Keratinocyte (primary cell): ENCODE measurements at places on chromosomes 6 and 20. TPM values are rescaled to one million over a fixed set of nuclear protein-coding genes. Genes with fewer than 3 reads are reported as not detected.

GRCh38 chr6:7505189-7505699, 36.2 kb upstream of the DSP start:
- peaks cover 19% of the 10 kb centered on the region for H3K4me1 ChIP-seq
- peak overlapping the region; percentile 98 for H3K27ac ChIP-seq
- H3K4me3 ChIP-seq, result peak overlapping the region; percentile 36
- DNase-seq, result peak; percentile 99
- no peaks in the 10 kb centered on the region for H3K36me3 ChIP-seq
- no peaks in the 10 kb centered on the region for H3K27me3 ChIP-seq

The CD93 gene
- 0.01 TPM in 1 of 3 replicates, not detected in the others for polyA plus RNA-seq

DNA sequence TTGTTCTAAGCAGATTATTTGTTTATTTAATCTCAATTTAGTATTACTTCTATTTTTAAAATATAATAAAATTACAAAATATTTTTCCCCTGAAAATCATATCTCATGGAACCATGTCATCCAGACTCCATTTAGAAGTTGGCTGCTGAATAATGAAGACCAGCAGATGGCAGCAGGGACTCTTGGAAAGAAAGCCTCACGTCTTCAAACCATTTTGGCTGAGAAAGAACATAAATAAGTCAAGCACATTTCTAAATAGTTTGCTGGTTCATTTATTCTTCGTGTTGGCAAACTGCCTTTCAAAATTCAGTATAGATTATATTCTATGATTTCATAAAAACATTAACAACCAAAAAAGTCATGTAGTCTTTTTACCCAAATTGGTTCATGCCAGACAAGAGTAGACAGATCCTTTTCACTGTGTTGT, 71.7 kb downstream of the RCAN2 start:
- H3K27ac ChIP-seq, result no peak overlapping the region
- H3K4me1 ChIP-seq, result no peaks in the 10 kb centered on the region
- no peaks in the 10 kb centered on the region for H3K27me3 ChIP-seq
- no peaks in the 10 kb centered on the region for H3K36me3 ChIP-seq
- peak; percentile 15 for DNase-seq

- peak overlapping the region; percentile 61 for H3K27ac ChIP-seq
- H3K27me3 ChIP-seq, result no peaks in the 10 kb centered on the region
- peaks cover 19% of the 10 kb centered on the region for H3K4me1 ChIP-seq
- no peak for DNase-seq
- peaks cover 22% of the 10 kb centered on the region for H3K36me3 ChIP-seq
Measured at GRCh38 chr20:36824142-36824940, 50.8 kb upstream of the DSN1 start.

DNA sequence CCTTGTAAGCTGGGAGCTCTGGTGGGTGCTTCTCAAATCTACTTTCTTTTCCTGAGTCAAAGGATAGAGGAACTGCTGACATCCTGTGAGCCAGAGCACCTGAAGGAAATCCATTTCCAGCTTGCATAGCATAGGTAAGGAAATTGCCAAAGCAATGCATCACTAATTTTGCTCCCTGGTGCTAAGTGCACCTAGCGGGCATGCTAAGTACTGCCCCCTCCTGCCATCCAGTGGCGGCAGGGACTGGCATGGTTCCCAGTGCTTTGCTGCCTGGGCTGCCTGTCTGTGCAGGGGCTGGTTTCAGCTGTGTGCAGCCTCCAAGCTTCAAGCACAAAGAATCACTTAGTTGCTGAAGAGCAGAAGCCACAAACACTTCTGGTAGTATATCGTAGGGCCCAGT, 63.9 kb downstream of the FARS2 start:
- no peak overlapping the region for H3K4me3 ChIP-seq
- no peak overlapping the region for H3K27ac ChIP-seq
- H3K36me3 ChIP-seq, result peaks cover 4% of the 10 kb centered on the region
- no peak for DNase-seq
- H3K27me3 ChIP-seq, result no peaks in the 10 kb centered on the region
- H3K4me1 ChIP-seq, result no peaks in the 10 kb centered on the region

The PGC gene
- polyA plus RNA-seq, result not detected in 3 replicates

- no peaks in the 10 kb centered on the region for H3K36me3 ChIP-seq
- H3K27ac ChIP-seq, result no peak overlapping the region
- no peaks in the 10 kb centered on the region for H3K4me1 ChIP-seq
- no peak for DNase-seq
- H3K4me3 ChIP-seq, result no peak overlapping the region
Measured at GRCh38 chr20:20428067-20428466, 60.2 kb downstream of the INSM1 start.

The AVP gene
- not detected in 3 replicates for polyA plus RNA-seq

The PPP1R11 gene
- 51.5 to 58.0 TPM (median 54.9 TPM) in 3 replicates for polyA plus RNA-seq

DNA sequence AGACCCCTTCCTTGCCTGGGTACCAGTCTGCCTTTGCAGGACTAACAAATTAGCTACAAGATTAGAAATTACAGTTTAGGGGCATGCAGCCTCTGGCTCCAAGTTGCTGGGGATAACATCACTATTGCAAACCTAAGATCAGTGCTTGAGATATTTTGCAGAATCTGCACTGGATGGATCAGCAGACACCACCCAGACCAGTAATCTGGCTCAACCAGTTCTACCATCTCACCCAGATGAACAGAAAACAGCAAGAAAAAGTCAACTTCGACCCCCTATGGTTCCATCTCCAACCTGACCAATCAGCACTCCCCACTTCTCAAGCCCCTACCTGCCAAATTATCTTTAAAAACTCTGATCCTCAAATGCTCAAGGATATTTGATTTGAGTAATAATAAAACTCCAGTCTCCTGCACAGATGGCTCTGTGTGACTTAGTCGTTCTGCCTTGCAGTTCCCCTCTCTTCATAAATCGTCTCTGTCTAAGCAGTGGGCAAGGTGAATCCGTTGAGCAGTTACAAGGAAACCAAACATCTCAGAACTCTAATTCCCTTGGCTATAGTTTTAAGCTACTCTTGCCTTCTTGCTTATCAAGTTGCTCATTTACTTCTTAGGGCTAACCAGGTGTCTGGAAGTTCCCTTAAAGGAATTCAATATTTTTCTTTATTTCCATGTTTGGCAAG, 16.1 kb upstream of the LMBRD1 start:
- no peaks in the 10 kb centered on the region for H3K27me3 ChIP-seq
- no peak overlapping the region for H3K4me3 ChIP-seq
- H3K4me1 ChIP-seq, result no peaks in the 10 kb centered on the region
- H3K27ac ChIP-seq, result no peak overlapping the region
- no peak for DNase-seq

The GLYATL3 gene
- polyA plus RNA-seq, result not detected in 3 replicates

- H3K36me3 ChIP-seq, result peaks cover 3% of the 10 kb centered on the region
- H3K4me3 ChIP-seq, result no peak overlapping the region
- no peaks in the 10 kb centered on the region for H3K27me3 ChIP-seq
Measured at GRCh38 chr6:158972241-158973233, 27.5 kb downstream of the RSPH3 start.

The KHDC1 gene
- polyA plus RNA-seq, result 0.52 to 1.0 TPM (median 0.55 TPM) in 3 replicates

GRCh38 chr6:24861934-24862333, 63.2 kb upstream of the ARMH2 start:
- H3K27ac ChIP-seq, result no peak overlapping the region
- no peak overlapping the region for H3K4me3 ChIP-seq

GRCh38 chr6:39362487-39362865, 40.0 kb upstream of the KCNK16 start:
- no peak overlapping the region for H3K4me3 ChIP-seq
- H3K27me3 ChIP-seq, result no peaks in the 10 kb centered on the region
- DNase-seq, result no peak
- H3K27ac ChIP-seq, result no peak overlapping the region
- no peaks in the 10 kb centered on the region for H3K36me3 ChIP-seq

The TNFAIP3 gene
- polyA plus RNA-seq, result 73.3 to 141 TPM (median 109 TPM) in 3 replicates

The SLC17A3 gene
- polyA plus RNA-seq, result not detected in 3 replicates

The NKX2-2 gene
- not detected in 3 replicates for polyA plus RNA-seq

GRCh38 chr20:59985164-59985563, 26.9 kb downstream of the CDH26 start:
- H3K27me3 ChIP-seq, result no peaks in the 10 kb centered on the region
- no peak for DNase-seq
- no peak overlapping the region for H3K4me3 ChIP-seq

DNA sequence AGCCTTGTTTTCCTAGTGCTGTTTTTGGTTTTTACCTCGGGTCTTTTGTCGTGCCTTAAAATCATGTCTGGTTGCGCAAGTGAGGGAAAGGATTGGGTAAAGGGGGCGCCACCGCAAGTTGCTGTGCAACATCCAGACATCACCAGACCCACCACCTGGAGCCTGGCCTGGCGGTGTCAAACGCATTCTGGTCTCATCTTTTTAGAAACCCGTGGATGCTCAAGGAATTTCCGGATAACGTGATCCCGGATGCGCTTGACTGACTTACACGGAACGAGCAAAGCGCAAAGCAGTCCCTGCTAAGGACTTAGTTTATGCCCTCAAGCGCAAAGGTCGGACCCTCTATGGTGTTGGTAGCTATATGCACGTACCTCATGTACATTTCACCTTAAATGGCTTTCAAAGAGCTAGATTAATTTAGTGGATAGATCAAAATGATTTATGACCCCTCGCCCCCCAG, 105.2 kb downstream of the OR2B2 start:
- no peaks in the 10 kb centered on the region for H3K27me3 ChIP-seq
- H3K36me3 ChIP-seq, result no peaks in the 10 kb centered on the region
- H3K27ac ChIP-seq, result peak overlapping the region; percentile 85
- peaks cover 6% of the 10 kb centered on the region for H3K4me1 ChIP-seq
- no peak for DNase-seq

DNA sequence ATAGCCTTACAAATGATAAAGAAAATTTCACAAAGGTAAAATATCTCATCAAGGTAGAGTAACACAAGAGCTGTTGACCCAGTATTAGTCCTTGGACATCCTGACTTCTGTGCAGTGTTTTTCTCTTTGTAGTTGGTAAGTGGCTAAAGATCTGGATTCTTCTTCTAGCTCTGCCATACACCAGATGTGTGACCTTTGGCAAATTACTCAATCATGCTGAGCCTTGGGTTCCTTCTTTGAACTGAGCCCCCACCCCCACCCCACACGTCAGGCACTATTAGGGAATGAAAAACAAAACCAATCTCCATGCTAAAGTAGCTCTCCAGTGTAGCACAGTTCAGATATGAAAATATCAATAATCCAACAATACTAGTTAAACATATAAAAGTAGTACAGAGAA, 15.1 kb upstream of the TRIM39 start:
- no peaks in the 10 kb centered on the region for H3K27me3 ChIP-seq
- no peak overlapping the region for H3K4me3 ChIP-seq
- H3K4me1 ChIP-seq, result no peaks in the 10 kb centered on the region
- DNase-seq, result no peak
- no peak overlapping the region for H3K27ac ChIP-seq

The ITPR3 gene
- polyA plus RNA-seq, result 43.3 to 78.0 TPM (median 45.0 TPM) in 3 replicates

The CALHM5 gene
- 0.80 to 2.9 TPM (median 0.94 TPM) in 3 replicates for polyA plus RNA-seq

- peaks cover 28% of the 10 kb centered on the region for H3K4me1 ChIP-seq
- DNase-seq, result no peak
- no peak overlapping the region for H3K4me3 ChIP-seq
- H3K36me3 ChIP-seq, result no peaks in the 10 kb centered on the region
Measured at GRCh38 chr20:62743777-62744317, 35.2 kb downstream of the NTSR1 start.

DNA sequence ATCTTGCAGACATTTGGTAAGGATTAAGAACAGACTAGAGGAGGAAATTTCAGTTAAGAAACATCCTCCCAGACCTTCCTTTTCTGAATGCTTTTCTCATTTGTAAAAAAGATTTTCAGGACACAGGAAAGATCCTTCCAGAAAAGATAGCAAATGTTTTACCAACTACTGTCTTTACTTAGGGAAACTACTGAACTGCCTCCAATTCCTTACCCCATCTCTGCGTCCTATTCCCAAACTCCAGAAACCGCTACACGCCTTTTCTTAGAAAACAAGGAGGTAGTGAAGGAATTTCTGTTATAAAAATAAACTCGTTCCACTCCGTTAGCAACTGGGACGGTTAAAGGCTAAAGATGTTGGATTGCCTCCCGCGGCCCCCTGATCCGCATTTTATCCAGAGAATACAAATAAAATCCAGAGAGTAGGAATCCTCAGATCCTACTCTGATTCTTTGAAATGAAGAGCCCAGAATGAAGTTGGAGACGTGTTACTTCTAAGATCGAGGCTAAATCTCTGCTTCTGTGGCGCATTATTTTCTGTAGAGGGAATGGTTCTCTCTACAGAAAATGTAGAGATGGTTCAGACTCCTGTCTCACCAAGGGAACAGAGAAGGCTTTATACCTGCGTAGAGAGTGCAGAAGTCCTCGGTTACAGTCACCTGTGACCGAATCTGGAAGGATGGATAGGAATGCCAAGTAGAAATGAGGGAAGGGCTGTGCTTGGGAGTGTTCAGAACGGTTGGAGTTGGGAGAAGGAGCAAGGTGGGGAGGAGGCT, 133.0 kb downstream of the GPX5 start:
- peaks cover 9% of the 10 kb centered on the region for H3K4me1 ChIP-seq
- H3K27me3 ChIP-seq, result peaks cover 16% of the 10 kb centered on the region
- no peak overlapping the region for H3K27ac ChIP-seq
- DNase-seq, result no peak
- H3K4me3 ChIP-seq, result peak overlapping the region; percentile 67

The SS18L1 gene
- 5.0 to 13.6 TPM (median 9.4 TPM) in 3 replicates for polyA plus RNA-seq

The PSORS1C1 gene
- polyA plus RNA-seq, result 3.6 to 9.4 TPM (median 5.7 TPM) in 3 replicates

The ATP9A gene
- 5.8 to 8.6 TPM (median 6.1 TPM) in 3 replicates for polyA plus RNA-seq
